ENCODE measurements at places on chromosomes 2 and 18. TPM values are rescaled to one million over a fixed set of nuclear protein-coding genes. Genes with fewer than 3 reads are reported as not detected.

- H3K4me3 ChIP-seq = no peak overlapping the region
- no peaks in the 10 kb centered on the region for H3K36me3 ChIP-seq
- no peaks in the 10 kb centered on the region for H3K4me1 ChIP-seq
These were observed 212.4 kb downstream of the CMPK2 start for GRCh38 chr2:6653281-6653750.

- H3K27me3 ChIP-seq = no peaks in the 10 kb centered on the region
- H3K36me3 ChIP-seq = peaks cover 70% of the 10 kb centered on the region
- H3K27ac ChIP-seq = peak overlapping the region; percentile 61
These were observed 21.3 kb downstream of the HNRNPLL start for GRCh38 chr2:38581193-38582147.

GRCh38 chr18:46468426-46469180 lies 188.4 kb downstream of the LOXHD1 start:
- peaks cover 13% of the 10 kb centered on the region for H3K27me3 ChIP-seq
- DNase-seq = no peak
- H3K4me3 ChIP-seq = no peak overlapping the region
- no peak overlapping the region for H3K27ac ChIP-seq

DNA sequence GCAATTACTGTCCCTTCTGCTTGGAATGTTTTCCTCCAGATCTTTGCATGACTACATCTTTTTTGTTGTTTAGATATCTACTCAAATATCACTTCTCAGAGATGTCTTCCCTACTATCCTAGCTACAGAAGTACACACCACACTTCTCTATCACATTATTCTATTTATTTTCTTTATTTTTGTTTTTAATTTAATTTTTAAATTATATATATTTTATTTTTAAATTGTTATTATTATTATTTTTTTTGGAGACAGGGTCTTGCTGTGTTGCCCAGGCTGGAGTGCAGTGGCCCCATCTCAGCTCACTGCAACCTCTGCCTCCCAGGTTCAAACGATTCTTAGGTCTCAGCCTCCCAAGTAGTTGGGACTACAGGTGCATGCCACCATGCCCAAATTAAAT lies 106.7 kb downstream of the TAF4B start:
- H3K4me1 ChIP-seq = no peaks in the 10 kb centered on the region
- no peaks in the 10 kb centered on the region for H3K27me3 ChIP-seq
- H3K27ac ChIP-seq = no peak overlapping the region
- DNase-seq = no peak

PIAS2 gene
- 20.3 TPM for total RNA-seq
